ENCODE measurements at places on chromosomes 2 and 18. TPM values are rescaled to one million over a fixed set of nuclear protein-coding genes. Genes with fewer than 3 reads are reported as not detected.

FAM98A gene
- polyA plus RNA-seq, result 58.4 TPM

DNA sequence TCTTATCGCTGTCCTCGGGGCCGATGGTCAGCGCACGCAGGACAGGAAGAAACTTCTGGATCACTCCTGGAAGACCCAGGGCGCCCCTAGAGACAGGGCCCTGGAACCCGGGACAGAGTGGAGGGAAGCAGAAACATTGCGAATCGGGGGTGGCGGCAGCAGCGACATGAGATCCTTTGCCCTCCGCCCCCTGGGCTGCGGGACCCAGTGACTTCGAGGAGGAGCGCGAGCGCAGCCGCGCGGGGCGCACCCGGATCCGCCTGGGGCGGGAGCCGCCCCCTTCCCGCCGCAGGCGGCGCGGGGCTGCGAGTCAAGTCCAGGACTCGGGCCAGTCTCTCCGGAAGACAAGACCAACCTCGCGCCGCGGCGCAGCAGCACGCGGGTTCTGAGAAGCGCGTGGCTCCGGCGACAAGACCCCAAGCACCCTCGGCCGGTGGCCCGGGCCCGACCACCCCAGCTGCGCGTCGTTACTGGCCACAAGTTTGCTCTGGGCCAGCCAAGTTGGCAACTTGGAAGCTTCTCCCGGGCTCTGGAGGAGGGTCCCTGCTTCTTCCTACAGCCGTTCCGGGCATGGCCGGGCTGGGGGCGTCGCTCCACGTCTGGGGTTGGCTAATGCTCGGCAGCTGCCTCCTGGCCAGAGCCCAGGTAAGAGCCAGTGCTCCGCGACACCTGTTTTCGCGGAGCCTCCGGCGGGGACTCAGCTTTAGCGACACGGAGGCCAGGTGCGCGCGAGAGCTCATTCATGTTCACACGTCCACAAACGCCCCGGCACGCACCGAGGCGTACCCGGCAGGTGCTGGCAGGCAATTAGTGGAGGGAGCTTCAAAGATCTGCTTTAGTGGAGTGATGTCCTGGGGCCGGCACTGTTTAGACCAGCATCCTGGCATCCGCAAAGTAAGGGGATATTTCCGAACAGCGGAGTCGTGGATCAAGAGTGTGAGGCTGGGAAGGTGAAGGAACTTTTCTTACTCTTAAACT, at the start of gene PTH2R:
Gene PTH2R (plus strand): TSS at position 319 of the 978 bp plus-strand sequence. CDS start 252 bp downstream, at position 571.
- DNase-seq, result peak; percentile 23

FIGN gene
- polyA plus RNA-seq, result 9.3 TPM

- DNase-seq, result no peak
Measured at GRCh38 chr18:55641486-55641885, 53.5 kb upstream of the TCF4 start.

RTP5 gene
- polyA plus RNA-seq, result not detected

- no peak for DNase-seq
Measured at GRCh38 chr18:47471784-47472183, 220.3 kb upstream of the SKOR2 start.

GRCh38 chr2:41859615-41860514, 188.0 kb upstream of the PKDCC start:
- DNase-seq, result no peak

GRCh38 chr18:26574958-26575864, 26.9 kb upstream of the KCTD1 start:
- DNase-seq, result peak; percentile 55

AOX1 gene
- 2.3 TPM for polyA plus RNA-seq

GRCh38 chr2:122639176-122639575, 883.7 kb downstream of the TSN start:
- no peak for DNase-seq

DNA sequence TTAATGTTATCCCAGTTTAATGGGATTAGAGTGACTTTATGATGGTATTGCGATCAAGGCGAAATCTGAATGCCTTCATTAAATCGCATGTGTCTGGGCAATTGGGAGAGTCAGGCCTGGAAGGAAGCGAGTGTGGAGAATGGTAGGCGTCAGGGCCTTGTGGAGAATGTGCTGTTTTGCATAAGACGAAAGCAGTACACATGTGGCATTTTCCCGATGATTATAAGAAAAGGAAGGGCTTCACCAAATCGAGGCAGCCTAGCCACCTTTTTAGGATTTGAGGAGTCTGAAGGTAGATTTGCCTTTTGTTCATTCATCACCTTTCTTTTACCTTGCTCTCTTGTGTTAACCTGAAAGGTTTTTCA, 1.0 kb downstream of the ZNF532 start:
- no peak for DNase-seq

DNA sequence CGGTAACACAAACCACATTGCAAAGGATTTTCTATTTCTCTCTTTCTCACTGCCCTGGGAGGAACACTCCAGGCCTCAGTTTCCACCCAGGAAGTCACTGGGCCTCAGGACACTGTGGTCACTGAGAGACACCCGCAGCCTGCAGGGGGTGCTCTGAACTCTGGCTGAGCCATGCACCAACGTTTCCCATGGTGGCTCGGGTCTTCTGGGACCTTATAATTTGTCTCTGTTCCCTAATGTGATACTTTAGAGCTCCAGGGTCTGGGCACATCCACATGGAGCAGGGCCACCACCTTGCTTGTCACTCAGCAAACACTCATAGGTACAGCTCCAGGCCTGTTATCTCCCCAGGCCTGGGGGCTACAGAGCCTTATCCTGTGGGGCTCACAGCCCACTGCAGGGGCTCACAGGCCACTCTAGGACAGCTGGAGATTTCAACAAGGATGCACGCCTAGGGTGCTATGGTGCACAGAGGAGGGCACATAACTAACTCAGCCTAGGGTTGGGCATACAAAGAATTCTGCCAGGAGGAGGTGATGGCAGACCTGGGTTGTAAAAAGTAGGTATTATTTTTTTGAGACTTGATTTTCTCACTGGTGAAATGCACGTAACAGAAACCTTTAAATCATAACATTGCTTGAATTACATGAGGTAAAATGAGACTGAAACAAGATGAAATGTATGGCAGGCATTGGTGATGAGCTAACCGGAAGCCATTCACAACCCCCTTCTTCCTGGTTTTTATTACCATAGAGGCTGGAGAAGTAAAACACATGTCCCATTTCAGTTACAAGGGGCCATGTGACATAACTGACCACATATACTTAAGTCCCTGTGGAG, 3.0 kb upstream of the HS1BP3 start:
- no peak for DNase-seq

GRCh38 chr18:24964216-24964615, 387.8 kb downstream of the ZNF521 start:
- DNase-seq, result no peak

- DNase-seq, result no peak
Measured at GRCh38 chr2:239926587-239927232, 98.4 kb downstream of the NDUFA10 start.

NEU2 gene
- polyA plus RNA-seq, result not detected

- DNase-seq, result no peak
Measured at GRCh38 chr2:158413581-158413980, 43.0 kb downstream of the CCDC148 start.

GRCh38 chr2:118031566-118031965, 17.7 kb upstream of the CCDC93 start:
- no peak for DNase-seq

- DNase-seq, result no peak
Measured at GRCh38 chr2:99928470-99929053, 213.8 kb downstream of the AFF3 start.

TUBA4B gene
- polyA plus RNA-seq, result 0.91 TPM

DNA sequence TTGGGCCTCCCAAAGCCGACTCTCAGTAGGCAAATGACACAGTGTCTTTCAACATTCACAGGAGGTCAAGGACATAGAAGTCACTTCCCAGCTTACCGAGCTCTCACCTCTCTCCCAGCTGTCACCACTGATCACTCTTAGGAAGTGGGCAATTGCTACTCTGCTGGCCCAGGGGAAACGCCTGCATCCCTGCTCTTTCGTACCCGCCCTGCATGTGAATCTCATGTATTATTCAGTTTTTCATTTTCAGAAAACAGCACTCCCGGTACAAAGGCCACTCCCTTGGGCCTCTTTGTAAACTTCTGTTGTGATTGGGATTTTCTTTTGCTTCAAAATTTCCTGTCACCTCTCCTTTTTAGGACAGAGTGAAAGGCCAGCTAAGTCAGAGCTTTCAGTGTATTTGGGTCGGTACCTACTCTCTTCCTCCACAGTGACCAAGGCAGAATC, 15.4 kb downstream of the MRPL44 start:
- DNase-seq, result no peak

CUL3 gene
- polyA plus RNA-seq, result 113 TPM

C2orf80 gene
- 0.32 TPM for polyA plus RNA-seq

- DNase-seq, result no peak
Measured at GRCh38 chr2:203451011-203451410, 84.1 kb downstream of the RAPH1 start.

GRCh38 chr2:75540994-75541393, 19.7 kb downstream of the EVA1A start:
- no peak for DNase-seq

- no peak for DNase-seq
Measured at GRCh38 chr2:86062043-86062442, 43.6 kb downstream of the POLR1A start.

DNA sequence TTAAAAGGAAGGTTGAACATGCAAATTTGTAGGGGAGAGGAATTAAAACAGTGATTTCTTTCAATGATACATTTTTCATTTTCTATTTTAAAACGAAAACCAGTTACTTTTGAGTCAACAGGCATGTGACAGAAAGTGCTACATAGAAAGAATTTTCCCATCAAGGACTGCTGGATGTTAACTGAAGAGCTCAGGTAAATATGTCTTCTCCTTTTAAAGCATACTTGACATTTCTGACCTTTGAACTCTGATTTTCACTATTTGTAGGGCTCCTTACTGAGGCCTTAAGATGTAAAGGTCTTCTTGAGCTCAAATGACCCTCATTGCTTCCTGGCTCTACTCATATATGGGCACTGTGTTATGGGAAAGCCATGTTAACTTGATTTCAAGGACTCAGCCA, 32.4 kb downstream of the FIGN start:
- DNase-seq, result no peak

PXDN gene
- polyA plus RNA-seq, result 147 TPM

SPDYA gene
- 0.81 TPM for polyA plus RNA-seq

- DNase-seq, result no peak
Measured at GRCh38 chr2:54927085-54927750, 123.0 kb downstream of the RTN4 start.

DNA sequence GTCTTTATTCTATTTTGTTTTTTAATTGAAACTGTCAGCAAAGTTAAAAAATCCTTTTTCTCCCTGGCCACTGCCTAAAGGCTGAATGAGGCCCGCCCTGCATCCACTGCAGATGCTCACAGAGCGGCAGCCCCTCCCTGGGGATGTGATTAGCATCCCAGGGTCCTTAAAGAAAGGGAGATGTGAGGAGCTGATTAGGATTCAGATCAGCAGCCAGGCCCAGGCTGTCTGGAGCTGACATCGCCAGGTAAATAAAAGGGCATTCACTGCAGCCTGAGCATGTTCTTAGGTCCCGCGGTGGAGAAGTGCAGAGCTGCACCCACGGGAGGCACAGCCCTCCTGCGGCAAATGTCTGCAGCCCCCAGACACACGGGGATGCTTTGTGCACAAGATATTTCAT, 83.8 kb downstream of the LONRF2 start:
- DNase-seq, result no peak

ERFE gene
- 7.3 TPM for polyA plus RNA-seq

DNA sequence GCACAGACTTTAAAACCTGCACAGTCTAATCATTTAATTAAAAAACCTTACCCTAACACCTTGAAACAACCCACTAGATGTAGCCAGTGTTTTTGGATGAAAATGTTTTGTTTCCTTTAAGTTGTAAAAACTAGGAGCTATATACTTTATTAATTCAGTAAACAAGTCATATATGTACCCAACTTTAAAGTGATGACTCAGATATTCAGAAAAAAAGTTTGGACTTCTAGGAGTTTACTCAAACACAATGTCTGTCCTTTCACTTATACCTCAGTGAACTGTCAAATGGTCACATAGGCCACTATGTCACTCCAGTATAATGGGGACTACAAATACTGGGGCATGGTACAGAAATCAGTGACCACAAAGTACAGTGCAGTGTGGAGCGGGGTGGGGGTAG, 360.3 kb downstream of the LRRTM1 start:
- no peak for DNase-seq

DNA sequence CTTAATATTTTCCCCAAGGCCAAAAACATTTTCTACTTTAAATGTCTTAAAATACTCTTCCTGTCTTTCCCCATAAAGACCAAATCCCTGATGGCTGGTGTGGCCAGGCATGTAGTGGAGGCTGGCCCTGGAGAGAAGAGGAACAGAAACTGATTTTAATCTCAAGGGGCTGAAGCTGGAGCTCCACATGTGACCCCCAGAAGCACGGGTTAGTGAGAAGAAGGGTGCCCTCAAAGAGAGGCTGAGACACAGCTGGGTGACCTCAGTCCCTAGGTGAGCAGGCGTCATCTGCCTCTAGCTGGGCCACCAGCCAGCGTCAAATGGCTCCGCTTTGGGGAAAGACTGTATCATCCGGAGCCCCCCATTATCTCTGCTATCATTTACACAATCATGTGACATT, 19.3 kb upstream of the TMEM18 start:
- no peak for DNase-seq

DNA sequence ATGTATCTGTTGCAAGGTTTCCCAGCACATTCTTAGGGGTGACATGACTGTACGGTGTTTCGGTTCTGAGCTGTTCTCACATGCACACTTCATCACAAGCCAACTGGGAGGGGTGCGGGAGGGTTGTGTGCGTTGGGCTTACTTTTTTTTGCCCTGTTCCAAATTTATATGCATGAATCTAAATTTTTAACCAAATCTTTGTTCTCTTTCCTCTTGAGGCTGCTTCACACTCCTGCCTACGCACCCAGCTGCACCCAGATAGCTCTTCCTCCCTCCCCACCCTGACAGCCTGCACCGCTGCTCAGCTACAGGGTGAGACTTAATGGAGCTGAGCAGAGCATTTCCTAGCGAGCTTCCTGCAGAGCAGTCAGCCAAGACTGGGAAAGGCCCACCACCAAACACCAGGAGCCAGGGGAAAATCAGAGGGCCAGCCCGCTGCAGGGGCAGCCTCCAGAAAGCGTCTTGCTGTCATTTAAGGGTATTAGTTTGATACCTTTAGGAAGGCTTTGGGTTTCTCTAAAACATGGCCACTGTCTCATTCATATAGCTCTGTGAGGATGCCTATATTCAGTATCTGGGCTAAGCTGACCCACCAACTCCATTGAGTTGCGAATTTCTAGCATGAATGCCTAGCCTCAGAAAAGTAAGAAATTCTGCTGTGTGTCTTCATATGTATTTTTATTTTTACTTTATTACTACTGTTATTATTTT, 84.5 kb downstream of the POU3F3 start:
- peak; percentile 49 for DNase-seq

All from renal pelvis (tissue), 12 donors.